Activated CD4-positive, alpha-beta memory T cell treated with anti-CD3 and anti-CD28 coated beads, Interleukin-2, amount 10 ng/mL, durations not matched to agents 7 days and 5 days (primary cell): ENCODE measurements at places on chromosomes 12 and 14. TPM values are rescaled to one million over a fixed set of nuclear protein-coding genes. Genes with fewer than 3 reads are reported as not detected.

The TMBIM6 gene
- total RNA-seq: 613 TPM

The KMT2D gene
- 82.3 TPM for total RNA-seq

The CD27 gene
- total RNA-seq: 39.9 TPM

The IRAK3 gene
- 1.8 TPM for total RNA-seq

The GALNT9 gene
- total RNA-seq: not detected

The DHH gene
- total RNA-seq: 0.08 TPM
